Stimulated activated CD4-positive, alpha-beta T cell treated with anti-CD3 and anti-CD28 coated beads, Interleukin-15, amount 100 ng/mL, for 1 hour (primary cell): ENCODE measurements at places on chromosomes 5 and 9.

DNA sequence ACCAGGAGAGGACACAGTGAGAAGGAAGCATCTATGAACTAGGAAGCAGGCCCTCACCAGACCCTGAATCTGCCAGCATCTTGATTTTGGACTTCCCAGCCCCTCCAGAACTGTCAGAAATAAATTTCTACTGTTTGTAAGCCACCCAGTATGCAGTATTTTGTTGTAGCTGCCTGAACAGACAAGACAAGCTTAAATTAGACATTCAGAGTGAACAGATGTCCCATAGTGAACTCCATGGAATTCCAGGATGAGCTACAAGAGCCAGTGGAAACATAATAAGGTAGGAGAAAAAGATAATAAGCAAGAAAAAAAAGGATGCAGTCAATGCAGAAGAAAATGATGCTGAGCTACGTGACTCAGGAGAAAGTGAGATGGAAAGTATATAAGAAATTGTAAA is 47.8 kb upstream of the MAMDC2 start:
- no peak for DNase-seq

GRCh38 chr5:138937392-138938387 is 62.6 kb upstream of the LRRTM2 start:
- no peak for DNase-seq

- no peak for DNase-seq
These were observed 410.9 kb upstream of the TRPC7 start for GRCh38 chr5:136776022-136776927.

DNA sequence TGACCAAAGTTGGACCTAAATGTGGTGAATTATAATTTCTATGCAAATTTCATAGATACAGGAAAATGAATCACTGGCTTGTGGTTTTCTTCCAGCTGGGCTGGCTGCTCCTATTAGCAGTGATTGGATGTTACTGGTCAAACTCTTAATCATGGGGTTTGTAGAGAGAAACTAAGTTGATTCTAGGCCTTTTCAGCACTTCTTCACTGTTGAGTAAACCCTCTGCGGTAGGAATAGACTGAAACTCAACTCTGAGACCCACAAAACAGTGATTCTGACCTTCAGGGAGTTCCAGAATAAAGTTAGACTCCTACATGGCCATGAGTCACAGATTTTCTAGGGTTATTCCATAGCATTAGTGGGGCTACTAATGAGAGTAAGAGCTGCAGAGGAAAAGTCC is 47.9 kb upstream of the FKTN start:
- no peak for DNase-seq

- no peak for DNase-seq
These were observed 3.6 kb upstream of the FST start for GRCh38 chr5:53476531-53477480.

- no peak for DNase-seq
These were observed 512.9 kb downstream of the NTRK2 start for GRCh38 chr9:85182383-85182782.

GRCh38 chr9:73782166-73782565 is 630.5 kb downstream of the ANXA1 start:
- no peak for DNase-seq

GRCh38 chr5:160462167-160462566 is 40.5 kb downstream of the PTTG1 start:
- DNase-seq = no peak

GRCh38 chr9:71986900-71987299 is 73.5 kb downstream of the C9orf57 start:
- no peak for DNase-seq

DNA sequence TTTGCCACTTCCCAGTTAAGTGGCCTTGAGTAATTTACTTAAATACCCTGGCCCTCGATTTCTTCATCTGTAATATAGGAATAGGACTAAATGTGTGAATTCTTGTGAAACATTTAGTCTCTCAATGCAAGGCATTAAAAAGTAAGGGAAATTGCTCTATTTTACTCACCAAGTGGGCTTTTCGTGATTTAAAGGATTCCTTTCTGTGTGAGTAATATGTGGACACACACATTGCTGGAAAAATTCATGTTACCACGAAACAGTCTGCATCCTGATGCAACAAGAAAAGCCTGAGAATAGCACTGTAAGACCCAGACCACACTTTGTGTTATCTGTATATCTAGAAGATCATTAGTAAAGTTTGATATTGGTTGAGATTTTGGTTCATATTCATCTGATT is 1243.0 kb upstream of the CDH9 start:
- no peak for DNase-seq

GRCh38 chr5:169296419-169297143 is 4.4 kb downstream of the SLIT3 start:
- no peak for DNase-seq

GRCh38 chr5:120080781-120081180 is 383.3 kb upstream of the PRR16 start:
- no peak for DNase-seq

DNA sequence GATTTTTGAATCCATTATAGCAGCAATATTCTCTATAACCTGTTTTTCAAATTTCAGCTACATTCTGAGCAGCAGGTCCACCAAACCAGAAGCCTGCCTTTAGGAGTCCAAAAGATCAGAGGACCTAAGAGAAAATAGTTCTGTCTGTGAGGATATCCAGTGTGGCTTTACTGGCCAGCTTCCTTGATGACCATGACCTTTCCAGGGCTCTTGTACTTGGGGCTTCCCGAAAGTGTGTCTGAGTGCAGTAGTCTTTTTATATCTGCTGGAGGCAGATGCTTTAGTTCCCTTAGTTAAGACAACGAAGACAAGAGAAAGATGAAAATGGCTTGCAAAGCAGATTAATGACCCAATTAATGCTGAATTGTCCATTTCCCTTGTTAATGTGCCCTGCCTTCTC is 72.4 kb downstream of the SGCD start:
- DNase-seq = no peak

DNA sequence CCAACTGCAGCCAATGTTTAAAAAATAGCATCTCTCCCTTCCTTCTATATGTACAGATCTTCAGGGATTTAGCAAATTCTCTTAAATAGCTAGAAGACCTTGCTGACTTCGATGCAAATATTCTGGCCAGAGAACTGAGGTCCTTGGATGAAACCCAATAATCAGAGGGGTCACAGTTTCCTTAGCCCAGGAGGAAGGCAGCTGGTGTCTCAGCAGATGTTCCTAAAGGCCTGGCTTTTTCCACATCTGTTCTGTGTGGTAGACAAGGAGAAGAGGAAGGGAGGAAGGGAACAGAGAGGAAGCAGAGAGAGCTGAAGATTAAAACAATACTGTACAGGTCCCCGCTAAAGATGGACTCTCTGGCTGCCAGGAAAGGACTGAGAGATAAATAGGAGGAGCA is 33.1 kb downstream of the BOD1 start:
- no peak for DNase-seq

DNA sequence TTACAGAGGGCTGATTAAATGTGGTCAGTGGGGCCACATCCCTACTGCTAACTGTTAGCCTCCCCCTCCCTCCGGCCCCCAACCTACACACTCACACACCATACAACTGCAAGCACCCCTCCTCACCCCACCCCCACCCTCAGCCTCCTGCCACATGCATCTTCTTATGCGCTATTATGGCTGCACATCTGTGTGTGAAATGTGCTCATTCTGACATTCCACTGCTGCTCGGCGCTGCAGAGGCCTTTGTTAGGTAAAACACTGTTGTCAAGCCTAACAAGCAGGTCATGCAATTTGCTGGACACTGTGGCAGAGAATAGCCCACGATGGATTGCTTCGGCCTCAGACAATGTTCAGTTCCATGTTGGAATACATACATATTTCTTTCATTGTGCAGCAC is 173.6 kb downstream of the NR2F1-AS1 start:
- DNase-seq = no peak

- no peak for DNase-seq
These were observed 166.2 kb downstream of the DEPDC1B start for GRCh38 chr5:60533789-60534188.

DNA sequence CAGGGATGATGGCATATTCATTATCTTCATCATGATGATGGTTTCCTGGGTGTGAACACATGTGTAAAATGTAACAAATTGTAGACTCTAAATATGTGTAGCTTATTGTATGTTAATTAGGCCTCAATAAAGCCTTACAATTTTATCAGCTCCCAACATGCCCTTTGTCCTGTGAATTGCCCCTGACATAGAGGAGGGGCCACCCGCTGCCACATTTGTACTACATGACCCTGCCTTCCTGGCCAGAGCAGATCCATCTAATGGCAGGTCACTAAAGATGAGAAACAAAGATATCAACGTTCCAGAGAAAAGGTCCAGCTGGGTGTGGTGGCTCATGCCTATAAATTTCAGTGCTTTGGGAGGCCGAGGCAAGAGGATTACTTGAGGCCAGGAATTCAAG is 117.2 kb downstream of the CAAP1 start:
- no peak for DNase-seq

DNA sequence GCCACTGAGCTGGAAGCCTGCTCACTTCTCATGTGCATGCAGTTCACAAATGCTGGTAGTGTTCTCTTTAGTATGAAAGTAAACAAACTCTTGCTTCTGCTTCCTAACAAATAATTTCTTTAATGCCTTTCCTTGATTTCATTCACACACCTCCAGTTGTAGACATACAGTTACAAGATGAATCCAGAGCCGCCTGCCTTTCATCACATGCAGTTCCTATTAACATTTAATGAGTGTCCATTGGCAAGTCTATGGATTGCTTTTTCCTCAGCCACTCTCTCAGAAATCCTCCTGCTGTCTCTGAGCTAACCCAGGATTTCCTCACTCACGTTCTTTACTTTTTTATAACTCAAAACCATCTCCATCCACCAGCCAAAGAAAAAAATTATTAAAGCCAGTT is 408.6 kb downstream of the BNC2 start:
- DNase-seq = no peak

GRCh38 chr9:94199776-94200175 is 59.3 kb upstream of the ZNF169 start:
- no peak for DNase-seq

DNA sequence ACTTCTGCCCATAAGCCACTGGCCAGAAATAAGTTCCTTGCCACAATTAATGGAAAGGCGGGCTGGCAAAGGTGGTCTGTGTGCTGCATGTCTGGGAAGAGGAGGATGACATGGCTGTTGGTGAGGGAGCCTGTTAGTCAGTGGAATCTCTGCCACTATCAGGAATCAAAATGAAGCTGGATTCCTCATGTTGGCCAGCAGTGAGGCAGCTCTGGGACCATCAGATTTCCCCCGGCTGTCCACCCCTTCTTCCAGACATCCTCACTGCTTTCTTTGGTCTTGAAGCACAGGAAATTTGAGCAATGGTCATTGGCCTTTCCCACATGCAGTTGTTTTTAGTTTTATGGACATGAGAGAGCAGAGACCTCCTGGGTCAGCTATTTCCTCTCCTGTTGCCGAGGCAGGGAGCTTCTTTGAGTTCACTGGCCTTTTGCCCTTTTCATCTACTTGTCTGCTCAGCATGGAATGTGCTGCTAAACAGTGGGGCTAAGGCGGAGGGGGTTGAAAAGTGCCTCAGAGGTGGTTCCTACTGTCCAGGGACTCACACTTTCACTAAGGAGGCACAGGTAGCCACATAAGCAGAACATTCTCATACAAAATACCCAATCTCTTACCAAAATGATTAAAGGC is 34.8 kb upstream of the NEURL1B start:
- DNase-seq = no peak

DNA sequence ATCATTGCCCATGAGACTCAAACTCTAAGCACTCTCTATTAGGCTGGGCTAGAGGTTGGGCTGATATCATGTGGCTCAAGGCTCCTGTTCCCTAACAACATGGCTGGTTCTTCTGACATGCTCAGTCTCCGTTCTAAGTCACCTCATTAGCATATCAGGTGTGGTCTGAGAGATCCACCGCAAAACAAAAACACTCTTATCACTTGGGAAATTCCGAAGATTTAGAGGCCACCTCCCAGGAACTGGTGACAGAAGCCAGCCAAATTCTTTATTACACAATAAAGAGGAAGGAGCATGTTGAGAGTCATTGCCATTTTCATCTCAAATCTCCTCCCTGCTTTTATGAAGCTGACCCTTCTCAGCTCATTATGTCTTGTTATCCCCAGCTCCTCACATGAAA is 107.6 kb downstream of the MSX2 start:
- DNase-seq = no peak

DNA sequence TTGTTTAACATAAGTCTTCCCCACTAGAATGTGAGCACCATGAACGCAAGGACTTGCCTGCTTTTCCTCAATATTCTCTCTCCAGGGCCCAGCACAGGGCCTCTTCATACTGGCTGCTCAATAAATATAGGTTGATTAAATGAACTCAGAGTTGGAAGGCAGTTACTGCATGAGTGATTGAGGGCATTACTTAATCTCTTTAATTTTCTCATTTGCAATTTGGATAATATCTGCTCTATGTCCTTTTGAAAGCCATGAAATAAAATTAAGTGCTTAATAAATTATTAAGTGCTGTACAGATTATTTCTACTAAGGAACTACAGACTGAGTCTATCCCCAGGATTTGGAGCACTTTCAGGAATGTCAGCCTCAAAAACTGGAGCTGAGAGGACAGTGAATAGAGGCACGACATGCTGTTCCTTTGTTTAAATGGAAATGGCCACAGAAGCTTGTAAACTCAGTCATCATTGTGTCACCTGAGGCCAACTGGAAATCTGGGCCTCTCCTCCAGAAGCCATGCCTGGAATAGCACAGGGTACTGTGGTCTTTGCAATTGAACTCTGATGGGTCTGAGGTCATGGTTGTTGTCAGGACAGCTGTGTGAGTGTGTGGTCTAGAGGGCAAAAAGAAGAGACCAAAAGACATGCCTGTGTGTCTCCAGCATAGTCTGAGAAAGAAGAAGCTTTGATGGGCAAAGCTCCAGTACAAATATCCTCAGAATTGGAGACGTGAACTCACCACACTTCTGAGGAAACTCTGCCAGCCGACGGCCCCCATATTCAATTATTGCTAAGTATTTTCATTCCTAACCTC is 86.1 kb downstream of the SH3TC2 start:
- no peak for DNase-seq

GRCh38 chr5:157215514-157216167 is 35.0 kb downstream of the ITK start:
- DNase-seq = no peak

GRCh38 chr5:107418071-107418470 is 252.7 kb downstream of the EFNA5 start:
- no peak for DNase-seq

DNA sequence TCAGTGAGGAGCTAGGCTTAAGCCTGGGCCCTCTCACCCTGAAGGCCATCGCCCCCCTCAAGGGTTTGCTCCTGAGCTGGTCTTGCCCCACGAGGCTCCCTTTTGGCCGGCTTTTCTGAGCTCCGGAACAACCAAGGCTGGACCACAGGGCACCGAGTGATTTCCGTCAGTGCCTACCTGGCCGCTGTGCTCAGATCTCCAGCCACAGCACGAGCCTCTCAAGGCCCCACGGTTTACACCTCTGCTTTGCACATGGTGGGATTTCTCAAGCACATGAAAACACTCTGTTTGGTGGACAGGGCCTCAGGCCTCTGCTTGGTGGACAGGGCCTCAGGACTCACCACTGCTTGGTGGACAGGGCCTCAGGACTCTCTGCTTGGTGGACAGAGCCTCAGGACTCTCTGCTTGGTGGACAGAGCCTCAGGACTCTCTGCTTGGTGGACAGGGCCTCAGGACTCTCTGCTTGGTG is 15.8 kb downstream of the CLPTM1L start:
- no peak for DNase-seq

GRCh38 chr5:154046486-154046885 is 7.7 kb downstream of the MFAP3 start:
- no peak for DNase-seq

- no peak for DNase-seq
These were observed 71.4 kb downstream of the DCP2 start for GRCh38 chr5:113047733-113048652.

- no peak for DNase-seq
These were observed 39.3 kb upstream of the TLX3 start for GRCh38 chr5:171269717-171270116.

GRCh38 chr5:179261301-179262125 is 83.7 kb downstream of the ADAMTS2 start:
- DNase-seq = no peak
